ENCODE measurements at places on chromosomes 7 and 10.

GRCh38 chr7:5429253-5429856 is 5.7 kb upstream of the TNRC18 start:
- no peak for DNase-seq

- no peak for DNase-seq
These were observed 15.8 kb downstream of the IL15RA start for GRCh38 chr10:5961405-5962100.

GRCh38 chr10:78029269-78030226 is at the start of gene POLR3A:
Gene POLR3A, minus strand, starts transcription at chr10:78029515. Its CDS starts 108 bp downstream, at chr10:78029407.
- DNase-seq, result peak; percentile 91

- no peak for DNase-seq
These were observed 176.4 kb downstream of the CCDC71L start for GRCh38 chr7:106484562-106484961.

Measured in GM06990 (cell line).